Activated T-cell treated with anti-CD3 and anti-CD28 coated beads, Interleukin-2, amount 50 U/mL, for 1 hour (primary cell): ENCODE measurements at places on chromosomes 11 and 22.

DNA sequence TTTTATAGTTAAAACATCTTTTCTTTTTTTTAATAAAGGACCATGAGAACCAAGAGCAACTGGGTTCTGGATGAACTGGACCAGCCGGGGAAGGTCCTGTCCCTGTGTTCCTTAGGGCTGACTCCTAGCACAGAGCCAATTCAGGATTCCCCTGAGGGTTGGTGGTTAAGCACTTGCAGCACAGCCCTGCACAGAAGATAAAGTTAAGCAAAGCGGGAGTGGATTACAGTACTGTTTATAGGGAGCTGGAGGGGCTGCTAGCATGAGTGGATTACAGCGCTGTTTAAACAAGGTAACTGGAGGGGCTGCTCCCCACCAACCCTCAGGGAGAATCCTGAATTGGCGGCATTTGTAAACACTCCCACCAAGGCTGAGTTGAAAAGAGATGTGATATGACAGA is 90.6 kb downstream of the CELSR1 start:
- DNase-seq, result no peak

GRCh38 chr11:110720431-110721275 is 8.4 kb upstream of the ARHGAP20 start:
- no peak for DNase-seq

DNA sequence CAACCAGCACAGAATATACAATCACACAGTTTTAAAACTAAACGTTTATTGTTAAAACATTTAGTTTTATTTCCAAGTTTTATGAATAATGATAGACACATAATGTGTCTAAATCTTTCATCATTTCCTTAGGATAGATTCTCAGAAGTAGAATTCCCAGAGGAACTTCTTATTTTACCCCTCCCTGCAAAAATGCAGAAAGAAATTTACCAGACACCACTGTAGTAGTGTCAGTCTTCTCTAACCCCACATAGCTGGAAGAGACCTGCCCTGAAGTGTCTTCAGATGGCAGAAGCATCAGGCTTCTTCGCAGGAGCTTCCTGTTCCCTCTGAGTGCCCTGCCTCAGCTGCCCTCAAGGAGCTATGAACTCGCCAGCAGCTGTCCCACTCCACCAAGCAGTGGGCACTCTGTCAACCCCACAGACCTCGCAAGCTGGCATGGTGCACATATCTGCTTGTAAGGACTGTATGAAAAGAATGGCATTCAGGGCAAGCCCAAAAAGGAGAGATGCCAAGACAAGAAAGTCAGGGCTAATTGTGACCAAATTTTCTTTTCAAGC is 28.5 kb upstream of the PAK1 start:
- DNase-seq, result no peak

GRCh38 chr22:41557401-41558240 is 3.2 kb upstream of the CSDC2 start:
- DNase-seq, result no peak

DNA sequence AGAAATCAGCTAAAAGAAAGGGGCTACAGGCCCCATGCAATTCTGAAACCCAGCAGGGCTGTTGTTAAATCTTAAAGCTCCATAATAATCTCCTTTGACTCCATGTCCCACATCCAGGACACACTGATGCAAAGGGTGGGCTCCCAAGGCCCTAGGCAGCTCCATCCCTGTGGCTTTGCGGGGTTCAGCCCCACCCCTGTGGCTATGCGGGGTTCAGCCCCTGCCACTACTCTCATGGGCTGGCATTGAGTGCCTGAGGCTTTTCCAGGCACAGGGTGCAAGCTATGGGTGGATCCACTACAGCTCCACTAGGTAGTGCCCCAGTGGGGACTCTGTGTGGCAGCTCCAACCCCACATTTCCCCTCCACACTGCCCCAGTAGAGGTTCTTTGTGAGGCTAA is 8.7 kb upstream of the ZNF280A start:
- no peak for DNase-seq

GRCh38 chr22:44211256-44211945 is 30.7 kb downstream of the PARVG start:
- no peak for DNase-seq

DNA sequence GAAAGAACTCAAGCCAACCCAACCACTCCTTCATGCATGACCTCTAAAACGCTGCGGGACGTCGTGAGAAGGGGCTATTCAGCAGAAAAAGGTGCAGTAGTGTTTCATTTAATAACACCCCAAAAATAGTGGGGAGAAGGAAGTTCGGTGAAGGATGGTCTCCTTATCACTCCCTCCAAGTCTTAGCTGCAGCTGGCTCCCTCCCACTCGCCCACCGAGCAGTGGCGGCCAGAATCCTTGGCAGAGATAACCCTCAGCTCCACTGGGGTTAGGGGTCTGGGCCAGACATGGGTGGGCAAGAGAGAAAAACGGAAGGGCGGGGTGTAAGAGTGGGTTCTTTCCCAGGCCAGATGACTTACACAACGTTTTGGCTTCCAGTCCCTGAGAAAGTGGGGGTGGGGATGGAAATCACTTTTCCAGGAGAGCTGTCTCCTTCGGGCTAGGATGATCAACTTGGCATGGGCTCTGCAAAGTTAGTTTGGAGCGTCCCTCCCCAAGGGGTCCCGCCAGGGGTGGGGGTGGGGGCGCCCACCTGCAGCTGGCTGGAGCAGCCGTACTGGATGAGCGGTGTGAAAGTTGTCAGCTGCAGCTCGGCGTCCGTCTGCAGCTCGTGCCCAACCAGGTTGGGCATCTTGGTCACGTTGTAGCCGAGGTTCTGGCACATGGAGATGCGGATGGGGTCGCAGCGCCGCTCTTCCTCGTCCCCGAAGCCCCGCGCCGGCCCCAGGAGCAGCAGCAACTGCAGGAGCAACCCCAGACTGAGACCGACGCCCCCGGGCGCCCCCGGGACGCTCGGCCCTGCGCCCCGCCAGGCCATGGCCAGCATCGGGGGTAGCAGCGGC is 705 bp downstream of the FZD4 start:
- no peak for DNase-seq

GRCh38 chr11:14390669-14391068 is 31.7 kb upstream of the RRAS2 start:
- DNase-seq, result no peak
